ENCODE measurements at places on chromosomes 4 and X.

GRCh38 chr4:146488495-146489174 lies 33.1 kb downstream of the SLC10A7 start:
- DNase-seq: peak; percentile 26

- DNase-seq: no peak
Measured at GRCh38 chr4:64068096-64068495, 341.2 kb downstream of the TECRL start.

DNA sequence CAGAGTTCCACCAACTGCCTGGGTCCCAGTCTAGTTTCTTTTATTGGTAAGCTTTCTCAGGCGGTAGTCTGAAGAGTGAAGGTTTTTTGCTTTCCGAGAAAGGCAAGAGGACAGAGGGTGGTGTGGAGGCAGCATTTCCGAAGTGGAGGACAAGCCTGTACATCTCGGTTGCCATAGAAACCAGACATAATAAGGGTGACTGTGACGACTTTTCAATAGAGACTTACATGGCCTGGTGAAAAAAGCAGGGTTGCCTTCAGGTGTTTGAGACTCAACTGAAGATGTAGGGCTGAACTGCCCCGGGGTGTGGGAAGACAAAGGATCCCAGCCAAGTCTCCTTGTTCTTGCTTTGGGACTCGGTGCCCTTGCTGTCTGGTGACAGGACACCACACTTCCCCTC lies 53.6 kb upstream of the RAB40AL start:
- DNase-seq: no peak

GRCh38 chrX:46444011-46444410 lies 101.2 kb downstream of the ZNF674 start:
- no peak for DNase-seq

DNA sequence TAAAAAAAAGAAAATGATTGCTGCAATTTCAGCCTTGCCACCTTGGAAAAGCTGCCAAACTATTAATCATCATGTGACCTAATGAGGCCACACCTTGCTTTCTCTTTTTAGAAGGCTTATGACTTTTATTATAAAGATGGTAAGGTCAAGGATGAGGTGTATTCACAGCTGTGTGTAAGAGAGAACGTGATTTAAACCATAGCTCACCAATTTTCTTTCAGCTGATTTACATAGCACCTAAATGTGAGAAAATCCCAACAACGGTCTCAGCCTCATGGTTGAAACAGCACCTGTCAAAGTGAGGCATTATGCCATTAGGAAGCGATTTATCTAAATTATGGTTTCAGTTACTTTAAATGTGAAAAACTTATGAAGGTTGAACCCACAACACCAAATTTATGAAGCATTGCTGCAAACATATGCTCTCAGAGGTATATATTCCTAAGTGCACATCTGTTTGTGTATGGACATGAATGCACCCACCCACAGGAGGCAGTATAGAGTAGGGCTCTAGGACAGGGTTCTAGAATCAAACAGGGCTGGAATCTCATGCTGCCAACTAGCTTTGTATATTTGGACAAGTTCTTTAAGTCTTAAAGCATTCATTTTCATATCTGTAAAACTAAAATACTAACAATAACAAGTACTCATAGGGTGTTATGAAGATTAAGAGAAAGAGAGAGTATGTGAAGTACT lies 40.7 kb downstream of the ANXA3 start:
- DNase-seq: no peak

GRCh38 chr4:154719087-154719486 lies 24.7 kb upstream of the LRAT start:
- DNase-seq: no peak

DNA sequence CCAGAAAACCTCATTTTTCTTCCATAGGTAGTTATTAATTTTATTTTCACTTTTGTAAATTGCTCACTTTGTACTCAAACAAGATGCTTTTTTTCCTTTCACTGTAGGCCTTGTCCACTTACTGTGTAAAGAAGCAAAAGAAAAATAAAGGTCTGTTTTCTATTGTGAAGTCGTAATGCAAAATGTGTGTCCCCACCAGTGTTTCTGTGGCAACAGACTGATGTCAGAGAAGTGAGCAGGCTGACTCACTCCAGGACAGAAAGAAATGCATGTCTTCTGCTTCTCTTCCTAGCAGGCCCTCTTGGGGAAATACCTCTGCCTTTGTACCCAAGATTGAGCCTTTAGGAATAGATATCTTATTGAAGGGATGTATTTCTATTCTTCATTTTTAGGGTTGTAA lies 30.3 kb downstream of the INPP4B start:
- no peak for DNase-seq

- no peak for DNase-seq
Measured at GRCh38 chr4:129264008-129264657, 168.2 kb downstream of the C4orf33 start.

DNA sequence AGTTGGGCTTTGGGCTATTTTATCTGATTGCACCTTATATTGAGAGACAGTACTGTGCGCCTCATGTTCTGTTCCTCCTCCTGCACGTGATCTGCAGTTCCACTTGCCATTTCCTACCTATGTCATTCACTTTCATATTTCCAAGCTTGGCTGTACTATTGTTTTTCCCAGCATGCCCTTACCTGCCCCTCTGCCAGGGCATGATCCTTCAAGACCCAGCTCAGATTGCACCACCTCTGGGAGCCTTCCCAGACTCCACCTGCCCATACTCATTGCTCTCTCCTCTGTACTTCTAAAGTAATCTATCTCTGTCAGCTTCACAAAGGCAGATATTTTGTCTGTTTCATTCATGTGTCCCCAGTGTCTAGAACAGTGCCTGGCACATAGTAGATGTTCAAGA lies 11.6 kb downstream of the SLC25A5 start:
- DNase-seq: no peak

DNA sequence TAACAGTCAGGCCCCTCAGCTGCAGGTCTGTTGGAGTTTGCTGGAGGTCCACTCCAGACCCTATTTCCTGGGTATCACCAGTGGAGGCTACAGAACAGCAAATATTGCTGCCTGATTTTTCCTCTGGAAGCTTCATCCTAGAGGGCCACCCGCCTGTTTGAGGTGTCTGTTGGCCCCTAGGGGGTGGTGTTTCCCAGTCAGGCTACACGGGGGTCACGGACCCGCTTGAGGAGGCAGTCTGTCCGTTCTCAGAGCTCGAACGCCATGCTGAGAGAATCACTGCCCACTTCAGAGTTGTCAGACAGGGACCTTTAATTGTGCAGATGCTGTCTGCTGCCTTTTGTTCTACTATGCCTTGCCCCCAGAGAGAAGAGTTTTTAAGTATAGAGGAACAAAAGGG lies 160.8 kb downstream of the DKK2 start:
- DNase-seq: no peak

DNA sequence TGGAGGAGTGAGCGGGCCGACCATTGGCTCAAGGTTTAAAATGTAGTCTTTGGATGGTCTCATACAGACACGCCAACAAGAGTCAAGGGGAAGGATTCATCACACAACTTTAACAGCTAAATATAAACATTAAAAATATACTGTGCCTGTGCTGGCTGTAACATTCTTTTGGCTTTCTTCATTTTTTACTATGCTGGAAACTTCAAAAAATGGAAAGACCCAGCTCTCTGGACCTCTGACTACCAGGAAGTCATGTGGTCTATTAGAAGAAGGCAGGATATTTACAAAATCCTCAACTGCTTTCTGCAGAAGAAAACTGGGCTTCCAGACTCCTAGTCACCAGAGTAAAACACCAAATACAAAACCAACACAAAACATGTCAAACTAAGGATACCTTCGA lies 49.8 kb upstream of the KLF3 start:
- DNase-seq: no peak

- DNase-seq: no peak
Measured at GRCh38 chr4:100312615-100313350, 122.5 kb upstream of the DDIT4L start.

DNA sequence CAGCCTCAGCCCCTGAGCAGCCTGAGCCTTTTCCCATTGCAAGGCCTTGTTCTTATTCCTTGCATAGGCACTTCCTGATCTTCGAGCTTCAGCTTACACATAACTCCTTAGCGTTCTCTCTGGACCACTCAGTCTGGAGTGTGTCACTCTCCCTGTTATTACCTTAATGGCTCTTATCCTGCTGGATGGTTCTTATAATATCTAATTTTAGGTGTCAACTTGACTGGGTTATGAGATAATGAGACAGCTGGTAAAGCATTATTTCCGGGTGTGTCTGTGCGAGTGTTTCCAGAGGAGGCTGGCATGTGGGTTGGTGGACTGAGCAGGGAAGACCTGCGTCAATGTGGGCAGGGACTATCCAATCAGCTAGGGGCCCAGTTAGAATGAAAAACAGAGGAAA lies 75.7 kb downstream of the HAUS3 start:
- no peak for DNase-seq

DNA sequence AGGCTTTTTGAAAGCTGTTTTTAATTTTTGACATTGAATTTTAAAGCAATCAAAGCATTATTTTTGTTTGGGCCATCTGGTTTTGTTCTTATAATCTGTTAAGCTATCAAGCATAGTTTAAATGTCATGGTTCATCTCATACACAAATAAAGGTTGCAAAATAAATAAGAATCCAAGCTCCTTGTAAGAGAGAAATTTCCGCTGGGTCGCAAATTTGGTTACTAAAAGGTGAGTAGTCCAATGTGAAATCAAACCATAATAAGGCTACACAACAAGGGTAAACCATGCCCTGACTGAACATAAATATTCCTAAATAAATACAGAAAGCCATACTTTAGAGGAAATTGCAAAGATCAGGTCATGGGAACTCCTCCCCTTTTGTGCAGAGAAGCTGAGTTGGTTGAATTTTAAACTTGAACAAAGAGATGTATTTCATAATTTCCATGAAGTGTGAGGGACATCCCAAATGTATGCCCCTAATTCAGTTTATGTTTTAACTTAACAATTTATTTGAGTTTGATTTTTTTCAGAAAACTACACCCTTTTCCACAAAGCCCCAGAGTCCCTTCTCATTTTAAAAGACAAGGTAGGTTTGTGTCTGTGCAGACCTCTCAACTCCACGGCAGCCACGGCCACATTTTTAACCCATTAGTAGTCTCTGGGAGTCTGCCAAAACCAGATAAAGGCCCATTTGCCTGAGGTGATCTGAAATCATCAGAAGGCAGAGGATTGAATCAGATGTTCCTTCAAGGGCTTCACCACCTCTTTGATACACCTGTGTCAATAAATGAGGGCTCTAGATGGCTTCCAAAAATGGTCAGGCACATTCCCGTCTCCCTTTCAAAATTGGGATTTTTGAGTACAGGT lies 85.2 kb downstream of the PLAC1 start:
- DNase-seq: no peak

GRCh38 chr4:177052211-177052934 lies 257.3 kb upstream of the NEIL3 start:
- no peak for DNase-seq

DNA sequence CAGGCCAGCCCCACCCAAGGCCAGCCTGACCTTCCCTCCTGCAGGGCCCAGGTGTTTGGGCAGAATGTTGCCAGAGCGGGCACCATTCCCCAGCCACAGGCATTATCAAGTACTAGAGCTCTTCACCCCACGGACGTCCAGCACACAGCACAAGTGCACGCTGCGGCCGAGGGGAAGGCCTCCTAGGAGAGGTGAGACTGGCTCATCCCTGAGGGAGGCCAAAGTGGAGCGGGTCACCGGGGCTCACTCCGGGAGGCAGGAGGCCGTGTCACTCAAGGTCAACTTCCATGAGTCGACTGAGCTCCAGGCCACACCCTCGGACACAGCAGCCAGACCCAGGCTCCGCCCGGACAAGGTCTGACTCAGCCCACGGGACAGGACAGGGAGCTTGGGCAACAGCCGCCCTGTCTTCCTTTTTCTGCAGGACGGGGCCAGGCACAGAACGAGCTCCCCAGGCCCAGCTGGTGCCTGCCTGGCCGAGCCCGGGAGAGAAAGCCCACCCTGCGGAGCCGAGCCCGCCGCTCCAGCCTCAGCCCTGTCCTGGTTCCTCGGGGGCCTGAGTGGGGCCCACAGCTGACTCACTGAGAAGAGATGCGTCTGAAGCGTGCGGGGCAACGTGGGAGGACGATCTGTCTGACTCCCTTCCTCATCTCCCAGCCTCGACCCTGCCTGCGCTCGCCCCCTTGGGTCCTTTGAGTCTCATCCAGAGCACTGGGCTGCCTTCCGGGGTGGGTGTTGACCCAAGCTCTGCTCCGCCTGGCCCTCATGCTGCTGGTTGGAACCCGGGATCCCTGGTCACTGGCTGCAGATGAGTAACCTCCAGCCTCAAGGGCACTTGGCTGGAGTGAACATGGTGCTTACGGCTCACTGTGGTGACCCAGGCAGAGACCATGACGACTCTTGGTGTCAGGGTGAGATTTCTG lies 1.6 kb downstream of the SLC49A3 start:
- no peak for DNase-seq

DNA sequence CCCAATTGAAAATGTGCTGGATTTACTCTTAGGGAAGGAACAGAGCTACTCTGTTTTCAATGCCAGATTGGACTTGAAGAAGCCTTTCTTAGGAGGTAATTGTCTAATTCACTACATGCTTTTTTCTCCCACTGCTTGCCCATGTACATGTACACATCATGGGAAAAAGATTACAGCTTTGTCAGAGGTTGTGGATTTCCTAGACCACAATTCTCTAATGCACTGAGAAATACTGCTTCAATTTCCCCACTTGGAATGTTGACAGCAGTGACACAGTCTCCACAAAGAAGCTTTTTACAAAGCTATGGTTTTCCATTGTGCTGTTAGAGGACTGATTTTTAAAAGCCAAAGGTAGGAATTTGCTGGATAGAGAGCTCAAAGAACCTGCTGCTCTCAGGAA lies 19.5 kb downstream of the ZAR1 start:
- DNase-seq: peak; percentile 68

GRCh38 chr4:3313556-3314228 lies 20.9 kb downstream of the RGS12 start:
- DNase-seq: no peak

DNA sequence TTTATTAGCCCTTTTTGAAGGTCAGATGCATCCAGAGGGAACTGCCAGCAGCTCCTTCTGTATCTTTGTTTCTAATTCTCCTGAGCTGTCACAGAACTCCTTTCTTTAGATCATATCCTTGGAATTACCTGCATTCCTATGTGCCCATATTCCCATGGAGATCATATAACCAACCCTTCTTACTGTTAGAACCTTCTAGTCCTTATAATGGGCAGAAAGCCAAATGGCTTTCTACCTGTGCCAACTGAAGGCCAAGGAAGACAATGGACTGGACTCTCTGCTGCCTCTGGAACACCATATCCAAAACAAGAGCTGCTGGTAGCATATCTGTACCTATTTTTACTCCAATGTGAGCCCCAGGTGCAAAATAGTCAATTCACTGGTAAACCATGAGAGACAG lies 60.7 kb downstream of the TBC1D9 start:
- DNase-seq: no peak

DNA sequence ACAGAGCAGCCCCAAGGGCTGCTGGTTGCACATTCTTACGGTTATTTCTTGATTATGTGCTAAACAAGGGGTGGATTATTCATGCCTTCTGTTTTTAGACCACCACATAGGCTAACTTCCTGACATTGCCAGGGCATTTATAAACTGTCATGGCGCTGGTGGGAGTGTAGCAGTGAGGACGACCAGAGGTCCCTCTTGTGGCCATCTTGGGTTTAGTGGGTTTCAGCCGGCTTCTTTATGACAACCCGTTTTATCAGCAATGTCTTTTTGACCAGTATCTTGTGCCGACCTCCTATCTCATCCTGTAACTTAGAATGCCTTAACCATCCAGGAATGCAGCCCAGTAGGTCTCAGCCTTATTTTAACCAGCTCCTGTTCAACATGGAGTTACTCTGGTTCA lies 212.4 kb upstream of the GRID2 start:
- no peak for DNase-seq

- no peak for DNase-seq
Measured at GRCh38 chrX:102745857-102746584, 25.5 kb downstream of the GPRASP3 start.

Data from globus pallidus (tissue), 1 donor.